ENCODE measurements at places on chromosomes 2 and 18.

GRCh38 chr2:220893411-220893810 lies 678.7 kb downstream of the EPHA4 start:
- DNase-seq = no peak

DNA sequence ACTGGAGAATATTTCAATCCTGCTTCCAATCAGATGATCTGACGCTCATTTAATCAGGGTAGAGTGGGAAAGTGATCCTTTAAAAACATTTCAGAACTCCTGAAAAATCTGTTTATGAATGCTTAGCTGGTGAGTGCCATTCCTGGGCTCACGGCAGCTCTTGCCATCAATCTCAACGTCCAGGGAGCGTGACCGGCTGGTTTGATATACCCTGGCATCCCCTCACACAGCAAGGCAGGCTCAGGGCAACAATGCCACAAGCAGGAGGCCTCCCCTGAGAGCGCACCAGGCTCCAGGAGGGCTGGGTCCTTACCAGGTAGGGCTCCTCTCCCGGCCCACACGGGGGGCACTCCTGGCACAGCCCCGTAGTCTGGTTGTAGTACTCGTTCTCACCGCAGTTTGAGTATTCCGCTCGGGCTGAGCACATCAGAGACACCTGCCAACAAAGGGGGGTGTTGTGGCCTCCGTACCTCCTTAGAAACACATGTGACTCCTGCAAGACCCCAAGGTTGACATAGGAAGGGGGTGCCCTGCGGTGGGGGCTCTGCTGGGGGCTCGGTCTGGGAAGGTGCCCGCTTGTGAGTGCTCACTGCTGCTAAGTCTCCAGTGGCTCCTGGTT lies 59.1 kb downstream of the EDAR start:
- no peak for DNase-seq

- no peak for DNase-seq
Observed at GRCh38 chr2:206981086-206981674, 41.9 kb downstream of the CPO start.

- no peak for DNase-seq
Observed at GRCh38 chr2:10317646-10318045, 14.9 kb downstream of the HPCAL1 start.
